Smooth muscle cell of the coronary artery (primary cell): ENCODE measurements at places on chromosomes 3 and 15. TPM values are rescaled to one million over a fixed set of nuclear protein-coding genes. Genes with fewer than 3 reads are reported as not detected.

KIF7 gene
- 10.7 and 13.2 TPM in 2 replicates for total RNA-seq

FILIP1L gene
- 8.5 and 29.8 TPM in 2 replicates for total RNA-seq

IL16 gene
- total RNA-seq, result under 0.01 and 4.0 TPM in 2 replicates

CCDC50 gene
- total RNA-seq, result 38.6 and 72.0 TPM in 2 replicates

ESYT3 gene
- total RNA-seq, result 0.30 and 4.3 TPM in 2 replicates

ONECUT1 gene
- total RNA-seq, result not detected in 2 replicates

PLA2G4E gene
- not detected in 2 replicates for total RNA-seq

SAMMSON gene
- total RNA-seq, result not detected in 2 replicates

TGM5 gene
- total RNA-seq, result not detected in 2 replicates

ACVR2B gene
- 1.4 and 2.2 TPM in 2 replicates for total RNA-seq

PAQR5 gene
- 0.15 and 0.23 TPM in 2 replicates for total RNA-seq

ENTPD3 gene
- 0.12 TPM in 1 of 2 replicates, not detected in the other for total RNA-seq

STRIT1 gene
- not detected in 2 replicates for total RNA-seq

GOLIM4 gene
- 73.2 and 77.1 TPM in 2 replicates for total RNA-seq

THRB gene
- total RNA-seq, result 0.08 and 7.5 TPM in 2 replicates

SAMD7 gene
- total RNA-seq, result not detected in 2 replicates

ANKRD63 gene
- not detected in 2 replicates for total RNA-seq

SCAANT1 gene
- total RNA-seq, result not detected in 2 replicates

ROBO2 gene
- under 0.01 and 4.9 TPM in 2 replicates for total RNA-seq

ATP8B4 gene
- total RNA-seq, result 0.30 and 19.8 TPM in 2 replicates

HIGD2B gene
- not detected in 2 replicates for total RNA-seq

CCK gene
- total RNA-seq, result 0.30 and 1.1 TPM in 2 replicates

ANKUB1 gene
- not detected in 2 replicates for total RNA-seq

ZBBX gene
- total RNA-seq, result not detected in 2 replicates

ACTR8 gene
- 34.7 and 61.8 TPM in 2 replicates for total RNA-seq

CCDC54 gene
- not detected in 2 replicates for total RNA-seq

POLQ gene
- total RNA-seq, result 0.70 and 2.7 TPM in 2 replicates

GPR149 gene
- not detected in 2 replicates for total RNA-seq
